ENCODE measurements at places on chromosomes 5 and 9.

DNA sequence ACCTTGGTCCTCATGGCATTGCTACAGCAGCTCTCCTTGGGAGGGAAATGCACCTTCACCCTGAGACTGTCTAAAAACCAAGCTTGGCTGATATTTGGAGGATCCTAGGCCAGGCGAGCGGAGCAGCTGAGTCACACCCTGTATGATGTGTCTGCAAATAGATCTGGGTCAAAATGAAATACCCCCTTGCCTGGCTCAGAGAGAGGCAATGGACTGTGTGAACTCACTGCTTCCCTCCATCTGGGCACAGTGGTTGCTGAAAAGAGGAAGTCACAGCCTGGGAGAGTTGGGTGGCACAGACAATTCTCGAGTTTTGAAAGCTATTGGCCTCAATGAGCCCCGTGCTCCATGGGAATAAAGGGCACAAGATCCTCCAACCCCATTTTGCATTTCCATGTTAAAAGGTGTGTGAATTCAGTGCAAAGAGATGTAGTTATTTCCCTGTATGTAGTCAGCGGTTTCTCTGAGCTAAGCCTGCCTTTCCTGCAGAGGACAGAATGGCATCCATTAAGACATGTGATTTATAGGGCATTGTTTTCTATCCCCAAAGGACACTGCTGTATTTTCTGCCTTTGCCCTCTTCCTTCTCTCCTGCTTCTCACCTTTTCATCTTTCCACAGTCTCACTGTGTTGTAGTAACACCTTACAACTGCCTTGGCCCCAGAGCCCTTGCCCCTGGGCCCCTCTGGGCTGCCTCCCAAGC lies 177.2 kb downstream of the GADD45G start:
- peak; percentile 6 for DNase-seq

GRCh38 chr5:138180183-138180782 lies 1.4 kb downstream of the KIF20A start:
- DNase-seq: no peak

DNA sequence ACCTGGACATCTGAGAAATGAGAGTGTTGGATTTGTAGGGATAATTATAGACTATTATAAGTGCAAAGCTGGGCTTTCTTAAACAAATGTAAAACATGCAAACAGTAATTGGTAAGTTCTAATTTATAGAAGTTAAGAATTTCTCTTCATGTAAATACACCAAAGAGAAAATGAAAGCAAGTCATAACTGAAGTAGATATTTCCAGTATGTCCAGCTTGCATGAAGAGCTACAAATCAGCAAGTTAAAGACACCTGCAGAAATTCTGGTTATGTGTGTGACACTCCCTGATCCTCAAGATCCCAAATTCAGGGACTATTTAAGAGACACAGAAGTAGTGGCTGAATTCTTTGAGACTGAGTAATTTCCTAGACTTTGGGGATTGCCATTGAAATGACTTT lies 308.9 kb downstream of the TLE4 start:
- DNase-seq: no peak

DNA sequence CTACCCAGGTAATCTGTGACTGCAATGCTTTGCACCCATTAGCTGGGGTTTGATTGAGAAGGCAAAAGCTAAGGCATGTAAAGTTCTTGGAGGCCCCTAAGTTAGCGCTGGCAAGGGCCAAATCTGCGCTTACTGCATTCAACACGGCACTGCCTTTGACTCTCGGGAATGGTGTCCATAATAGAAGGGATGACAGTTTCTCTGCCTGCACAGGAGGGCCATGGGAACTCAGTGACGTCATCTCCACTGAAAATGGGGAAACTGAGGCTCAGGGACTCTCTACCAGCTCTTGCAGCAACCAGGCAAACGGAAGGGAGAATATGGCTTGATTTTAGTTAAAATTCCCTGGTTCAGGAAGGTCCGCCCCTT lies 487 bp downstream of the SPATA24 start:
- DNase-seq: no peak

DNA sequence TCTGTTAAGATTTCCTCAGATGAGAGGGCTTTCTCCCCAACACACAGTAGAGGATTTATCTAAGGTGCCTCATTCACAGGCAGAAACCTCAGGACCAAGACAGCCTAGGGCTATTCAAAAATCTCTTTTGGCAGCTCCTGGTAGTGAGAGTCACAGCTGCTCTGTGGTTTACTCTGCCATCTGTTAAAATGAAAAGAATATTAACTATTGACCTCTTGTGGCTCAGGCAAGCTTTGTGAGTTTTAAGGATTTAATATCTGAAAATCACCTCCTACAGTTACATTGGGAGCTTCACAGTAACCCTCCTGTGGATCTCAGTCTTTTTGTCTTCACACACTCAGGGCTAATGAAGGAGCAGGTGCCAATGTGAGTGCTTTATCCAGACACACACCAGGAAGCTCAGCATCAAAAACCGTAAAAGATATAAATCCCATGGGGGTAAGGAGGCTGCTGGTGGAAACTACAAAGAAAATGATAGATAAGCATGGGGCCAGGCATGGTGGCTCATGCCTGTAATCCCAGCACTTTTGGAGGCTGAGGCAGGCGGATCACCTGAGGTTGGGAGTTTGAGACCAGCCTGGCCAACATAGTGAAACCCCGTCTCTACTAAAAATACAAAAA lies 29.7 kb downstream of the PPP1R2B start:
- no peak for DNase-seq

- no peak for DNase-seq
These were observed 57.2 kb upstream of the LRRTM2 start for GRCh38 chr5:138932171-138932810.

DNA sequence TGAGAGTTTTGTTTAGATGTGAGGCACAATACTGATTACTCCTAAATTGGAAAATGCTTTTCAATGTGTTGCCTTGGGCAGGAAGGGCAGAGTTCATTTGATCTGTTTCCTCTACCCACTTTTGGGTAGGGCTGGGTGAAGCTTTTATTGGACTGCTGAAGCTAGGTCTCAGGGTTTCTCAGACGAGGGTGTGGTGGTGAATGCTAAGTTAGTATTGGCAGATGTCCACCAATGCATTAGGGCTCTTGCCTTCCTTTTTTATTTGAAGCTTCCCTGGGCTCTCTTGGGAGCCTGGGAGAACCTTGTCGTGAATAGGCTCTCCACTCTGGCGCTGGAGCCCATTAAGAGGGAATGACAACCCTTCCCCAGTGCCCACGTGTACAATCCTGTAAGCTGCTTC lies 23.1 kb downstream of the SPTAN1 start:
- DNase-seq: peak; percentile 14
